ENCODE measurements at places on chromosomes 5 and 9.

DNA sequence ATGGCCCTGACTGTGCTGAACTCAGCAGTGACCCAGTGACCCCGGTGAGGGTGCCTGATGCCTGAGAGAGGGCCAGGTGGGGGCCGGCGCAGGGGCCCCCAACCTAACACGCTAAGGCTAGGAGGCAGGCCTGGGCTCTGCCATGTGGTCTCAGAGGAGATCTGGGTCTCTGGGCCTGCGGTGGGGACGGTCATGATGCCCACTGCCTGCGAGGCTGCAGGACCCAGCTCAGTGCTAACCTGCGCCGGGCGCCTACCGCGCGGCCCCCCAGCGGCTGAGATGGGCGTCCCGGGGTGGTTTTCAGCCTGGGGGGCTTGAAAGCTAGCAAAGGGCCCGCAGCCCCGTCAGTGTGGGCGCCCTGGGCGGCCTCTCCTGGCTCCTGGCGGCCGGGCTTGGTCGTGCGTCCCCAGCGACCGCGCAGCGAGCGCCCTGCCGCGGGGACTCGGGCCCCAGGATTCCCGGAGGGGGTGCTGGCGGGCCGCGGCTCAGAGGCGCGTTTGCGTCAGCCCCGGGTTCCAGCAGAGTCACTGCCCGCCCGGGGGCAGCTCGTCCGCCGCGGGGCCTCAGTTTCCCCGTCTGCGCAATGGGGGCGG, 2.5 kb downstream of the EGFL7 start:
- DNase-seq: no peak

GRCh38 chr9:137589441-137590122, 730 bp downstream of the ZMYND19 start:
- DNase-seq: no peak

DNA sequence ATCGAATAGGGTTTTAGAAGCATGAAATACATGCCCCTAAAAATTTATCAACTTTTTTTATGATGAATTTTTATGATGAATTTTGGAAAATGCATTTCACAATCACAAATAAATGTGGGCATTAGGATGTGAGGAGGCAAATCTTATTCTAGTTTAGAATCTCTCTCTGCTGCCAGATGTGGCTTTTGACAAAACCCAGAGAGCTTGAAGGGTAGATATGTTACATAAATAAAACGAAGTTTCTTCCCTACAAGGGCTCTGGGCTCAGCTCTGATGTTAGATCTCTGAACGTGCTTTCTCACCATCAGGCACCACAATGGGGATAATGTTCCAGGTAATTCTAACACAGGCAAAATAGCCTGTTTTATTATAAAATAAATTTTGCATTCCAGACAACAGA, 102.3 kb upstream of the ADAMTSL1 start:
- DNase-seq: no peak

- no peak for DNase-seq
Measured at GRCh38 chr5:154858972-154859871, 795 bp downstream of the CNOT8 start.

DNA sequence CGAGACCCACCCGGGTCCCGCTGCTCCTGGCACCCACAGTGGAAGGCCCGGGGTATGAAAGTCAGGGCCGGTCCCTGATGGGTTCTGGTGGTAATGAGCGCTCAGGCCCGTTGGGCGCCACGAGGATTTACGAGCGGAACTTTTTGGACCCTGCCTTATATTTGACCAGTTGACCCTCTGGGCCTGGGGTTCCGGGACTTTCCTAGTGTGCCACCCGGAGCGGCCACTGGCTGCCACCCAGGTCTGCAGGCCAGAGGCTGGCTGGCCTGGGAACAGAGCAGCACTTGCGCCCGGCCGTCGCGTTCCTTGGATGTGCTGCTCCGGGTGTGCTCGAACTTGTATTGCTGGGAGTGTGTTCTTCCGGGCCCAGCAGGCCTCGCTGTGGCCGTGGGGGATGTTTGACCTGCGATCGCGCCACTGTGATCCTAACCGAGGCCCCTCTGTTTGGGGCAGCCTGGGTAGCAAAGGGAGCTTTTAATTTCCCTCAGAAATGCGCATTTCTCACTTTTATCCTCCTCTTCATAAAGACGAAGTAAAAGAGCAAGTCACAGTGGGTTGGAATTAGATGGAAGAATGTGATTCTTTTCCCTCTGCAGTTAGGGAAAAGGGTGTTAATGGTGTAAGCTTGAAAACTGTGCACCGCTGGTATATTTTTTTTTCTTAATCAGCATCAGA, 1.2 kb downstream of the F2RL1 start:
- DNase-seq: no peak

DNA sequence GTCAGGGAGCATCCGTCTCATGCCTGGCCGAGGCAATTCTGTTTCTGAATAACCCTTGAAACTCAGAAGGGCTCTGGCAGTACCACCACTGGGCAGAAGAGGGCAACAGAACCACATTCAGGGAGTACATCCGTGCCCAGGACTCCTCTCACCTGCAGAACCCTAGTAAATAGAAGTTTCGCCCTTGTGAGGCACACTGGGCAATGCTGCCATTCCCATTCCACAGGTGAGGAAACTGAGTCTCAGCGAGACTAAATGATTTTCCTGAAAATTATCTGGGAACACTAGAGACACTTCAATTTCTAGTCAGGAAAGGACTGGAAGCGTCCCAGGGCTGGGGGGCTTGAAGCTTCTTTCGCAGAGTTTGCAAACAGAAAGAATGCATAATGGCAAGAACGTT, 74.7 kb downstream of the FGF1 start:
- DNase-seq: peak; percentile 15

GRCh38 chr5:39584927-39585326, 160.1 kb upstream of the DAB2 start:
- no peak for DNase-seq

GRCh38 chr9:21758540-21758939, 43.9 kb upstream of the MTAP start:
- DNase-seq: no peak

DNA sequence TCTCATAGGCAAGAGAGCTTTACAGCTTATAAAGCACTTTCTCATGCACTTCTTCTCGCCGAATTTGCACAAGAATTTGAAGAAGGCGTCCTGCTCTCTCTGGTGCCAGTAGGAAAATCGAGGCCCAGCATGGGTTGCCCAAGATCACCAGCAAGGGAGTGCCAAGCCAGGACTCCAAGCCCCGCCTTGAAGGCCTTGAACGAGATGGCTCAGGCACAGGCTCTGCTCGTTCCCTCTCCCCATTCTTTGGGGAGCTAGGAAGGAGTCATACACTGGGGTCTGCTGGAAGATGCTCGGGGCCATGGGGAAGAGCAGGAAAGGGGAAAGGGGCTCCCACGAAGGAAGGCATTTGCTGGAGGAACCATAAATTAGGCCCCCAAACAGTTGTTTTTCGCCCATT, 46.7 kb downstream of the PAX5 start:
- DNase-seq: no peak

GRCh38 chr5:76546497-76547102, 76.6 kb downstream of the F2RL2 start:
- no peak for DNase-seq

GRCh38 chr5:133635051-133635450, 22.7 kb upstream of the FSTL4 start:
- no peak for DNase-seq

- no peak for DNase-seq
Measured at GRCh38 chr9:98887918-98888510, 55.7 kb upstream of the COL15A1 start.

DNA sequence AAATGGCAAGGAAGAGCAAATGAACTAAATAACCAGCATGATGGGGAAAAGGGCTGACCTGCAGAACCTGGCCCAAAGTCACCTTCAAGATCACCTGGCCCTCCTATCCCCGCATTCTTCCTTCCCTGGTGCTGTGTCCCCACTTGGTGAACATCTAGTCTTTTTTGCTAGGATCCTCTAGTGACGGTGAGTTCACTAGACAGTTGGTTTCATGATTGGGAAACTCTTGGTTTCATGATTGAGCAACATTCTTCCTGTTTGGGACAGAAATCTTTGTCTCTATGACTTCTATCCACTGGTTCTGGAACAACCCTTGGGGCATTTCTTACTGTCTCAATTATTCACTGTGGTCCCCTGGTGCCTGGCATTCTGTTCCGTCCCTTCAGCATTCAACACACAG, 50.2 kb upstream of the DAB2IP start:
- no peak for DNase-seq

DNA sequence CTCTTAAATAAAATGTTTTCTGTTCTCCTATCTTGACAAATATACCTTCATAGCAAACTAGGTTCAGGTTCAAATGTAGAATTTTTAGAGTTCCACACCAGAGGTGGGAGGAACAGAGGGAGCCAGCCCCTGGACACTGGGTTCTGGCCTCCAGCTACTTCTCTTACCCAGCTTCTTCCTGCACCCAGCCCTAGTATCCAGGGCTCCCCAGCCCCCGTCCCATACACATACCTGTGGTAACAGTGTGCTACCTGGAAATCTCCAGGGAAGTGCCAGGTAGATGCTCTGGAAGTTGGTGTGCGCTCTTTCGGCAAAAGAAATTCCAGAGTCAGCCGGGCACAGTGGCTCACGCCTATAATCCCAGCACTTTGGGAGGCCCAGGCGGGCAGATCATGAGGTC, 33.9 kb upstream of the IL6ST start:
- no peak for DNase-seq

DNA sequence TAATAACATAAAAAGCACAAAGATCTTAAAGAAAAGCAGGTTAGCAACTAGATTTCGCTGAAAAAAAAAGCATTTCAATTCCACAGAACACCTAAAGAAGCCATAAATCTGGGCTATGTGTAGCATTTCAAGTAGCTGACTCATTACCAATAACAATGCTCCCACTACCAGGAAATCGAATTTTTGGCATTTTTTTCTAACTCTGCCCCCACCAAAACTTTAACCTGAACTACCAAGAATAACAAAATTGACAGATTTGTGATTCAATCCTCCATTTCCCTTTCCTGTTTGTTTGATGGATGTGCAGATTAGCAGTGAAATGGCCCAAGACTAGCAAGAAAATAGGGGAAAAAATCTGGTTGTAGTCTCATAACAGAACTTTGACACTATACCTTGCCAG, 180.2 kb downstream of the RASEF start:
- DNase-seq: no peak

DNA sequence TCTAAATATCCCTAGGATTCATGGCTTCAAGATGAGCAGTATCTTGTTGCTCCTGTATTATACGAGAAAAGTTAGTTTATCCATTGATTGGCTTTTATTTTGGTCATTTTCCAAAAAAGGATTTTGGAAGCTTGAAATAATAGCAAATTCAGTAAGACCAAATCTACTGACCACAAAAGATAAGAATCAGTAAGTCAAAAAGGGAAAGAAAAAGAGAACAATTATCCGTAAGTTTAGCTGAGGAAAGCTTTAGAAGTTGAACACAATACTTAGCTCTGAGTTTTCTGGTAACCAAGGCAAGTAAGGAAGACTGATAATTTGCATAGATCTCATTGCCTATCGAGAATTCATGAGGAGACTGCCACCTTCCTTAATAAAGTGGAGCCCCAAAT, 9.1 kb downstream of the TGFBR1 start:
- DNase-seq: no peak

DNA sequence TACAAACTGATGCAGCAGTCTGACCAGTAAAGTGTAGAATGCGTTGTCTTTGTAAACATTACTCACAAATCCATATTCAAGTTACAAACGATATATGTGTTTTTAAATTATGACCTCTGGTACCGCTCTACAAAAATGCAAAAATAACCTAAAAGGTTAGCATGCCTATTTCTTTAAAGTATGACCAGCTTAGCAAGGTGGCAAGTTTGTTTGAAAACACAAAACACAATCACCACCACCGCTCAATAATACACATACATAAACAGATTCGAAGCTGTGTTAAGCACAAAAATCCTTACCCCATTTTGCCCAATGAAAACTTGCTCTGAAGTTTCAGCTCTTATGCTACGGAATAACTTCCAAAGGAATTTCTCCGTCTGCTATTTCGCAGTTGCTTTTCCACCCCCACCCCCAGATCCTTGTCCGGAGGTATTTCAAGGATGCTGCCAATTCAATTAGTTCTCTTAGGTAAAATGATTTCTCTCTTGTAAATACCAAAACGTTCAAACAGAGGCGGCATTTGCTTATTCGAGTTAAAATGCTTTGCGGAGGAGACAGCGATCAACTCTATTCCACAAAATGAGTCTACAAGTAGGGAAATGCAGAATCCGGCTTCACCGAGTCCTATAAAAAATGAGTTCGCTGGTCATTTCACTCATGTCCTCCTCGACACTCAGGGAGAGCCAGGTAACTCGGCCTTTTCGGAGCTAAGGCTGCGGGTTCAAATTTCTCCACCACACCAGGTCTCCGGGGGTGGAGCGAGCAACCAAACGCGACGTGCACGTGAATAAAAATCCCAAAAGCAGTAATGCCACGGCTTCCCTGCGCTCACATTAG, 1.2 kb downstream of the HOMER1 start:
- DNase-seq: no peak

- no peak for DNase-seq
Measured at GRCh38 chr5:63401436-63402046, 560.7 kb downstream of the HTR1A start.

DNA sequence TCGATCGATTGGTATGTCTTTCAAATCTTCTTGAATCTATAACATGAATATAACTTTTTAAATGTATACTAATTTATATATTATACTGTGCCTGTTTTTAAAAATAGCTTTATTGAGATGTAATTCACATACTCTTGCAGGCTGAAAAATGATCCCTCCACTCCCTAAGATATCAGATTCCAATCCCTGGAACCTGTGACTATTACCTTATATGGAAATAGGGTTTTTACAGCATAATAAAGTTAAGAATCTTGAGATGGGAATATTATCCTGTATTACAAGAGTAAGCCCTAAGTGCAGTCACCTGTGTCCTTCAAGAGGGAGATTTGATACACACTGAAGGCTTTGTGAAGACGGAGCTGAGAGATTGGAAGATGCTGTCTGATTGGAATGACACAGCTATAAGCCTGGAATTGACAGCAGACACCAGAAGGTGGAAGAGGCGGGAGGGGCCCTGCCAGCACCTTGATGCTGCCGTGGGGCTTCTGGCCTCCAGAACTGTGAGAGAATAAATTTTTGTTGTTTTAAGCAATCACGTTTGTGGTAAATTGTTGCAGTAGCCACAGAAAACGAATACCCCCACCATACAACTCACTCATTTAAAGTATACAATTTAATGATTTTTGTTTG, 161.3 kb downstream of the RMI1 start:
- no peak for DNase-seq

GRCh38 chr5:12896086-12896485, 991.8 kb upstream of the CTNND2 start:
- DNase-seq: no peak

DNA sequence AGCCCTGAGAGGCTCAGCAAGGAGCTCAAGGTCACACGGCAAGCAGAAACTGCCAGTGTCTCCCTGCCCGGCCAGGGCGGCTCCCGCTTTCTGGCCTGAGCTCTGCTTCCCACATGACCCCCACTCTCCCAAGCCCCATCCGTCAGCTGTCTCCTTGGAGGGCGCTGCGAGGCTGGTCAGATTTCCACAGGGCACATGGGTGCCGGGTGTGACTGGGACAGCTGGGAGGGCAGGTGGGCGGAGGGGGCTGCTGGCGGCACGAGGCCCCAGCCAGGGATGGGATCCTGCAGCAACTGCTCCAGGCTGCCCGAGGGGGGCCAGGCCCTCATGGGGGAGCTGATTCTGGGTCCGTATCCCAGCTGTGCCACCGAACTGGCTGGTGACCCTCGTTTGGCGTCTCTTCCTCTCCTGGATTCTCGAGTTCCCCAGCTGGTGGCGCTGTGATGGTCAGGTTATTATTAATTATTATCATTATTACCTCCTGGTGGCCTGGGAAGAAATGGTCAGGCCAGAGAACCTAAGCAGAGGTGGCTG, 12.9 kb upstream of the WDR38 start:
- no peak for DNase-seq

GRCh38 chr5:40477856-40478546, 201.7 kb upstream of the PTGER4 start:
- no peak for DNase-seq

GRCh38 chr9:14207352-14207995, 106.5 kb downstream of the NFIB start:
- no peak for DNase-seq
